Stimulated activated CD8-positive, alpha-beta memory T cell treated with anti-CD3 and anti-CD28 coated beads, Interleukin-15, amount 100 ng/mL, for 1 hour (primary cell): ENCODE measurements at places on chromosomes 4 and X.
A peak's percentile ranks its signal among the peaks of the same experiment; 100 is the strongest.

- no peak for DNase-seq
These were observed 924 bp downstream of the EPHA5 start for GRCh38 chr4:65669111-65670019.

- no peak for DNase-seq
These were observed 29.9 kb upstream of the GPC4 start for GRCh38 chrX:133444952-133445831.

- no peak for DNase-seq
These were observed 22.1 kb downstream of the UBE2K start for GRCh38 chr4:39719804-39720580.

- DNase-seq = peak; percentile 21
These were observed 51.5 kb upstream of the TRIM2 start for GRCh38 chr4:153152501-153153338.

GRCh38 chr4:125322366-125322730 is 7.6 kb downstream of the FAT4 start:
- DNase-seq = no peak

DNA sequence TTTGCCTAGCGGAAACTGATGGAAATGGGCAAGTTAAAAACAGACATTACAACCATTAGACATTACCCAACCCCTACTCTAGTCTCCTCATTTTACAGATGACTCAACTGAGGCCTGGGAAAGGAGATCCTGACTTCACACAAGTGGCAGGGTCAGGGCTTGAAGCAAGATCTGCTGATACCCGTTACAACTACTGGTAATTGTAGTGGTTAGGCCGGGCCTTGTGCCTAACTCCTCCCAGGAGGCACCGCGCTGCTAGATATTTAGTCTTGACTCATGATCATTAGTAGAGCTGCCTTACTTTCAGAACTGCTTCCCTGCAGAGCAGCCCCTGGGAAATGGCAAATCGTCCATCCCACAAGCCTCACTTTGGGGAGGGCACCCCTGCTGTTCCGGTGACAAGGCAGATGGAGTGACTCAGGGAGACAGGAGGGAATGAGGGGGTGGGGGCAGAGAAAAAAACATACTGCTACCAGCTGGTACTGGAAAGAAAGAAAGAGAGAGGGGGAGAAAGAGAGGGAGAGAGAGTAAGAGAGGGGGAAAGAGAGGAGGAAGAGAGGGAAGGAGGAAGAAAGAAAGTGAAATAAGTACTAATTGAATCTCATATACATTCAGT is 12.2 kb downstream of the ARHGEF6 start:
- DNase-seq = no peak

- no peak for DNase-seq
These were observed 12.5 kb downstream of the KLHL15 start for GRCh38 chrX:24014388-24015018.
